GM12878 (cell line): ENCODE measurements at places on chromosomes 3 and 15.

DNA sequence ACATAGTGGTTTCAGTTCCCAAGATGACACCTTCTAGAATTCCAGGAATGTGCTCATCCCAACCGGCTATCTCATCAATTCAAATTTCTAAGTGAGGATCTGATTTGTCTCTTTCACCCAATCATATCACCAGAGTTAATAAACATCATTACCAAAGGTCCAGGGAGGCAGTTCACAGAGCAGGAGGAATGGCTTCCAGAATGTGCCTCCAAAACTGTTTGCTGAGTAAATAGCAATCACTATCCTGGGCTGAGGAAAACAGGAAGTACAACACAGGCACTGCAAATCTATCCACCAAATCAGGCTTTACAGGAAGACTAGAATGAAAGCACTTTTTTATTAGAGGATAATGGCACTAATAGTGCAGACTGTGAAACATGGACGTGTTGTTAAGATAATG lies 61.5 kb downstream of the OSBPL10 start:
- DNase-seq = no peak

GRCh38 chr15:100559330-100559729 lies 30.6 kb upstream of the CERS3 start:
- no peak for DNase-seq

- no peak for DNase-seq
Observed at GRCh38 chr3:72517336-72517735, 330.9 kb downstream of the SHQ1 start.

DNA sequence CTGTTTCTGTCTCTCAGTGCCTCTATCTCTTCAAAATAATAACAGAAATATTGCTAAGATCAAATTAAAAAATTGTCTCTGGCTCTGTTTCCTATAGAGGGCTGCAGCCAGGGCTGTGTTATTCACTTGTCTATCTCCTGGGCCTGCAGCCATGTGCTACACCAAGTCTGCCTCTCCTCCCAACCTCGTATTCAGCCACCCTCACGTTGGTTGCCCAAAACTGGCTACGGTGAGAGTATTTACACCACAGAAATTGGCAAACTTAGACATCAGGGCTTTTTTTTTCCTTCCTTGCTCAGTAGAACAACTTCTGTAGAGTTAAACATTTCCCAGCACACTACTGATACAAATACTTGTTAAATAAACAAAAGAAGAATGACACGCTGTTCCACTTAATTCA lies 320.9 kb upstream of the ICE2 start:
- DNase-seq = no peak

- DNase-seq = no peak
Observed at GRCh38 chr15:28019594-28020309, 79.4 kb downstream of the OCA2 start.
